ENCODE measurements at places on chromosomes 5 and 9.

- no peak for DNase-seq
Measured at GRCh38 chr9:110088099-110088498, 119.9 kb downstream of the C9orf152 start.

- no peak for DNase-seq
Measured at GRCh38 chr9:32677931-32678330, 42.5 kb upstream of the TAF1L start.

DNA sequence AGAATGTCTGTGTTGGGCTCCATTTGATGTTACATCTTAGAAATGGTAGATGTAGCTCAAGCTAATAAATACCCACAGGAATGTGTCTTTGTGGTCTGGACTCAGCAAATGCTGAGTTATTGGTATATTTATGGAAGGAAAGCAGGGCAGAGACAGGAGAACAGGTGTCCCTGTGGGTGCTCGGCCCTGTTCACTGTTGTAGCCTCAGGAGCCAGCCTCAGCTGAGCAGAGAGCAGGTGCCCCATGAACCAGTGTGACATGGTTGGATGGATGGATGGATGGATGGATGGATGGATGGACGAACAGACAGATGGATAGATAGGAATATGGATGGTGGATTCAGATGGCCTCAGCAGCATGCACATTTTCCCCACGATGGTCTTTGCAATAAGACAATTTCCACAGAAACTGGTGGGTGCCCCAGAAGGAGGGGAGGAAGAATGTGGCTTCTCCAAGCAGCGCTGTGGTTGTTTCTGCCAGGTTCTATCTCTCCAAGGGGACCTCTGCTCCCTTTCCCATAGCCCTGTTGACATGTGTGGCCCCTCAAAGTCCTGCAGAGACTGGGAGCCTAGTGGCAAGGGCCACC lies 8.2 kb upstream of the IRF1 start:
- DNase-seq: no peak

GRCh38 chr5:69516769-69517168 lies 24.2 kb downstream of the OCLN start:
- no peak for DNase-seq

DNA sequence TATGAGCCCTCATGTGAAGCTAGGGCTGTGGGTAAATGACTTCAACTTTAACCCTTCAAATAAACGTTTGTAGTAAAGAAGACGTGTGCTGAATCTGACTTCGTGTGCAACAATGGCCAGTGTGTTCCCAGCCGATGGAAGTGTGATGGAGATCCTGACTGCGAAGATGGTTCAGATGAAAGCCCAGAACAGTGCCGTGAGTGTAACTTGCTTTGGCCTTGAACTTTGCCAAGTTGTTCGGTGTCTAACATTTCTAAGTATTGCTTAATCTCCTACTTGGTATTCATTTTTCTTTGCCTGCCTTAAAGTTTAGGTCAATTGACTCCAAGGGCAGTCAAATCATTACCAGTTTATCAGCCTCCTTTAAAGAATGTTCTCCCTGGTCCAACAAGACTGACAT lies 18.2 kb downstream of the VLDLR start:
- DNase-seq: no peak

GRCh38 chr5:10291692-10292339 lies 15.9 kb downstream of the CMBL start:
- DNase-seq: no peak

- no peak for DNase-seq
Measured at GRCh38 chr9:120299785-120300184, 280.2 kb downstream of the CDK5RAP2 start.

- no peak for DNase-seq
Measured at GRCh38 chr9:8156346-8156745, 356.8 kb upstream of the DMAC1 start.

GRCh38 chr9:105511446-105511845 lies 46.5 kb upstream of the FKTN start:
- no peak for DNase-seq

All from Kasumi-1 (cell line).